ENCODE measurements at places on chromosomes 5 and 9.

DNA sequence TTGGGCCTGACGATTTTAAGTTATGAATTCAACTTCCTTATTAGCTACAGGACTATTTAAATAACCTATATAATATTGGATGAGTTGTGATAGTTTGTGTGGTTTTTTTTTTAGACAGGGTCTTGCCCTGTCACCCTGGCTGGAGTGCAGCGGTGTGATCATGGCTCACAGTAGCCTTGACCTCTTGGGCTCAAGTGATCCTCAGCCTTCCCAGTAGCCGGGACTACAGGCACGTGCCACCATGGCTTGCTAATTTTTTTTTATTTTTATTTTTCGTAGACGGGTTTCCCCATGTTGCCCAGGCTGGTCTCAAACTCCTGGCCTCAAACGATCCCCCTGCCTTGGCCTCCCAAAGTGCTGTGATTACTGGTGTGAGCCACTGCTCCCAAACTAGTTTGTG, 17.6 kb downstream of the SPZ1 start:
- no peak for DNase-seq

DNA sequence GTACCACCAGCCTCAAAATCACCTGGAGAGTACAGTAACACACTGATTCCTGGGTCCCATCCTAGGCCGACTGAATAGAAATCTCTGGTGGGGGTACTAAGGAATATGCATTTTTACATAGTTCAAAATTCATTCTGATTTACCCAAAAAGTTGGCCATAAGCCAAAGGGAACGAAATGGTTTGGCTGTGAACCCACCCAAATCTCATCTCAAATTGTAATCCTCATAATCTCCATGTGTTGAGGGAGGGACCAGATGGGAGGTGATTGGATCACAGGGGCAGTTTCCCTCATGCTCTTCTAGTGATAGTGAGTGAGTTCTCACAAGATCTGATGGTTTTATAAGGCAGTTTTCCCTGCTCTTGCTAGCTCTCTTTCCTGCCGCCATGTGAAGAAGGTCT, 31.1 kb downstream of the MEGF9 start:
- no peak for DNase-seq

- no peak for DNase-seq
Measured at GRCh38 chr5:175475248-175475647, 3.1 kb upstream of the SFXN1 start.

- DNase-seq = no peak
Measured at GRCh38 chr9:26158631-26159150, 480.4 kb upstream of the TUSC1 start.

- no peak for DNase-seq
Measured at GRCh38 chr9:85971731-85972130, 30.8 kb downstream of the NAA35 start.

- DNase-seq = no peak
Measured at GRCh38 chr5:2876183-2876582, 124.7 kb upstream of the IRX2 start.

DNA sequence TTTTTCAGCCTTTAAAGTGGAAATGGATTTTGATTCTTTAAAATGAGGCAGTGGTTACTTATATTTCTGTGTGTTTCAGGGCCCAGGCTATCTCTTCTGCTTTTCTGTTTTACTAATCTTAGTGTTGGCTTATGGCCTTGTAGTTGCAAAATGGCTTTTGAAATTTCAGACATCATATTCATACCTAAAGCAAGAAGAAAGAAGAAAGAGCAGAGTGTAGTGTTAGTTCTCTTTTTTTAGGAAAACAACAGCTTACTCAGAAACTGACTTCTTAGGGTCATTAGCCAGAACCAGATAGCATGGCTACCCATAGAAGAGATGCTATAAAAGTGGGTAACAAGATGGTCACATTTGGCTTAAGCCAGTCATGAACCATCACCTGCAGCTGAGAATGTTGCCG, 20.9 kb downstream of the ZBED3 start:
- no peak for DNase-seq

- DNase-seq = no peak
Measured at GRCh38 chr5:134138416-134139376, 24.2 kb downstream of the TCF7 start.

DNA sequence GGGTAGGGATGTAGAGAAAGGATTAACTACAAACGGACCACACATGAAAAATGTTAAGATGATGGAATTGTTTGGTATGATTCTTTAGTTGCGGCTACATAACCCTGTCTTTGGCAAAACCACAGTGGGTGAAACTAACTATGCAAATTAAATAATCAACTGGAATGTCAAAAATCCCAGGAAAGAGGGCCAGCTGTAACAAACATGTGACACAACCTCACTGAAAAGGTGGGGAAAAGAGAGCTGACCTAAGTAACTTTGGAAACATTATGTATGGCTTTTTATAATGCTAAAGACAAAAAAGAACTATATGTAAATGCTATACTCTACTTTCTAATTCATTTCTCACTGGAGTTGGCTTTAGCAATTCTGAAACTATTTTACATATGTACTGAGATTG, 252.0 kb downstream of the MRPS30 start:
- DNase-seq = no peak

DNA sequence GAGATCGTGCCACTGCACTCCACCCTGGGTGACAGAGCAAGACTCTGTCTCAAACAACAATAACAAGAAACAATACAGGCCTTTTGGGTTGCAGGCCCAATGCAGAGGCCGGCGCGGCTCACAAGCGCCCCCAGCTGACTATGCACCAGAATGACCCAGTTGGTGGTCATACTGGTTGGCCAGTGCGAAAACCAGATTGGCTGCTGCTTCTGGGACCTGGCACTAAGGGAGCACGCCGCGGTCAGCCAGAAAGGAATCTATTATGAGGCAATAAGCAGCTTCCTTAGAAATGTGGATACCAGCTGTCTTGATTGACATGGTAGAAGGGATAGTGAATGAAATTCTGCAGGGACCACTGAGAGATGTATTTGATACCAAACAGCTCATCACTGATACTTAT, 35.0 kb downstream of the RANBP17 start:
- no peak for DNase-seq

GRCh38 chr9:103430469-103430868, 435.3 kb downstream of the CYLC2 start:
- no peak for DNase-seq

DNA sequence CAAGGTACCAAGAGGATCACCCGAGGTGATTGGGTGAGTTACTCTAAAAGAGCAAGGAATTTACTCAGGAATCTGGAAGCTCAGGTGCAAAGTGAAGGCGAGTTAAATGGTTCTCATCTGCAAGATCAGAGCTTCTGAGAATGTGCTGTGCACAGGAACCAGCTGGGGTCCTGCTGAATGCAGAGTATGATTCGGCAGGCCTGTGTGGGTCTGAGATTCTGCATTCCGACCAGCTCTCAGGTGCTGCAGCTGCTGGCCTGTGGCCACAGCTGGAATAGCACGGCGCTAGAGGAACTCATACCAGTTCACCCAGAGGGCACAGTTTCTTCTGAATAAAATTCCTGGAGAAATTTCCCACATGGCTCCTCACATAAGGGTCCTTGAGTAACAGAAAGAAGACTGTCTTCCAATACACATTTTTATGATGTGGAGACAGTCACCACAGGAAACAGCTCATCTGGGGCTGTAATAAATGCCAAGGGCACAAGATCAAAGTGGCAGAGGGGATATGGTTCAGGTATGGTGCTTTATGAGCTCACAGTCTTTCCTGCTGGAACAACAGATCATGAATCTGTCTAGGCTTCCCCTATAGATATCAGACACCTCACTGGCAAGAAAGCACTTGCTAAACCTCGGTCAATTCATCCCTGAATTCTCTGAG, 83.9 kb downstream of the PTPN3 start:
- no peak for DNase-seq

- DNase-seq = no peak
Measured at GRCh38 chr5:59831326-59832010, 62.1 kb downstream of the PDE4D start.

DNA sequence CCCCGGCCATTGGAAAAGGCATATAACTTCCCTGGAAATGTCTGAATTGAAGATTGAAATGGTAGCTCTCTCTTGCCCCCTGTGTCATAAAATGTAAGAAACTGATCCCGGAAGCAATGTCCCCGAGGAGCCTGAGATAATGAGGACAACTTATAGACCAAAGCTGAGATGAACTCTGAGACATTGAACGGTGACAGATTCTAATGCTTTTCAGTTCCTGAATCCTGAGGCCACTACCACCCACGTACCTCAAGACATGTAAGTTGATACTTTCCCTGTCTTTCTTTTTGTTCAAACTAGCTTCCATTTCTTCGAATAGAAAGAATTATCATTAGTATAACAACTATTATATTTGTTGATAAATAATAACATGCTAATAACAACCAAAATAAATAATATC, 51.0 kb downstream of the KIF4B start:
- DNase-seq = no peak

DNA sequence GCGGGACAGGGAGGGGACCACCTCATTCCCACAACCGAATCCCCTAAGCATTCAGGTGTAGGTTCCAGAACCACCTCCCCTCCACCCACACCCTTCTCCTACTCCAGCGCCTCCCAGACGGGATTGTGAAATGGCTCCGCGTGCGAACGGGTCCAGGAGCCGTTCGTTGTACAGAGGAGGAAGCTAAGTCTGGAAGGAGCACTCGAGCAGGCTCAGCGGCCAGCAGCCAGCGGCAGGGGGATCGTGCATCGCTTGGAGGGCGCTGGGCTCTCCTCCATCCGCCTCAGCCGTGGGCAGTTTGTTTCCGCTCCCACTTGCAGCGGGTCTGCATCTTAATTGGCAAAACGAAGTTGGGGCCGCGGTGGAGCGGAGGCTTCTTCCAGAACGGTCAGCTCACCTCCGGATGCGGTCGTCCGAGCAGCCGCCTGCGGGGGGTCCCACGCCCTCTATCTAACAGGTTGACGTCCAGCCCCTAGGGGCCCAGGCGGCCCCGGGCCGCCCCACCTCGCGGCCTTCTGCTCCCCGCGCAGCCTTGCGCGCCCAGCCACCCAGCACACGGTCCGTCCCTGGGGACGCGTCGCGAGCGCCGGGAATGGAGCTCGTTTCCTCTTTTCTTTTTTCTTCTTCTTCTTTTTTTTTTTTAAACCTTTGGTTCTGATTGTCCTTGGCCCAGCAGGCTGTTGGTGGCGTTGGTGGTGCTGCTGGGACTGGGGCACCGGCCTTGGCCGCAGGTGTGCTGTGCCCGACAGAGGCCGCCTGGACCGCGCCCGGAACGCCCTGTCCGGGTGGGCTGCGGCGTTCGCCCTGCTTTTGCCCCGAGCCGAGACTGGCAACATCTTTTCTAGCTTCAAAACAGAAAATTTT, 3.9 kb upstream of the BARX1 start:
- no peak for DNase-seq

- no peak for DNase-seq
Measured at GRCh38 chr5:75072061-75072460, 19.7 kb upstream of the GCNT4 start.

- DNase-seq = no peak
Measured at GRCh38 chr5:159340511-159340910, 10.2 kb upstream of the IL12B start.

GRCh38 chr5:170131235-170131634, 25.5 kb downstream of the FOXI1 start:
- DNase-seq = no peak

DNA sequence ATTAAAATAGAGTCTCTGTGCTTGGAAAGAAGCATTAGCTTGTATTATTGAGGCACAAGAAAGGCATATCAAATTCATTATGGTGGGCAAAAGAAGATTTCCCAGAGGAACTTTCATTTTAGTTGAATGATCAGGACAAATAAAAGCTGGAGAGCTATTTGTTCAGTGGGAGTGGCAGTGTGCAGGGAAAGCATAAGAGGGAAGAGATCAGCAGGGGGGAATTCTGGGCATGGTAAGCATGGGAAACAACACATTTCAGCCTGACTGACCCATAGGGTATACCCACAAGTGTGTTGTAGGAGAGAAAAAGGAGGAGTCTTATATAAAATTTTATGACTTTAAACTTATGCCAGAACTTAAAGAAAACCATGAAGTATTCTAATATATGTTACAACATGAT, 167.7 kb upstream of the RASA1 start:
- DNase-seq = peak; percentile 44

DNA sequence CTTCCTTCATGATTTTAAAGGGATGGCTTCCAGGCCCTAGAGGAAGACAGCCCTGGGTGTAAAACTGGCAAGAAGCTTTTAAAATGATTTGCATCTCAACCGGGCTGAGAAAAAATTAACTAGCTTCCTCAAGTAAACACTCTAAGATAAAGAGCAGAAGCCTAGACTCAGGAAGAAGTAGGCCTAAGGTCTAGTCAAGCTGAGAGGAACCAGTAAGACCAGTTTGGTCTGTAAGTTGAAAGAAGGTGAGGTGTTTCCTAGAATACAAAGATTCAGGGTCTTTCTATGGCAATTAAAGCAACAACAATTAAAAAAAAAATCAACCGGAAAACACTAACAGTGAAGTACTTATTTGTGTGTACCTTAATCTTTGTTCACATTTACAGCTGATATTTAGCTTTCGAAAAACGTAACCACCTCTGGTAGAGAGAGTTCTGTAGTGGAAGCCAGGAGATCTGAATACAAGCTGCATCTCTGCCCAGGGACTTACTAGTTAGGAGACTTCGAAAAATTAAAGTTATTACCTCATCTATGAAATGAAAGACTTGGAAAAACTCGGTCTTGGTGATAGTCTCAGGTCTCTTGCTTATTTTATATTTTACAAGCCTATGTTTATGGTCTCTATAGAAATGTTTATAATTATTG, 75.7 kb downstream of the TUSC1 start:
- DNase-seq = no peak

DNA sequence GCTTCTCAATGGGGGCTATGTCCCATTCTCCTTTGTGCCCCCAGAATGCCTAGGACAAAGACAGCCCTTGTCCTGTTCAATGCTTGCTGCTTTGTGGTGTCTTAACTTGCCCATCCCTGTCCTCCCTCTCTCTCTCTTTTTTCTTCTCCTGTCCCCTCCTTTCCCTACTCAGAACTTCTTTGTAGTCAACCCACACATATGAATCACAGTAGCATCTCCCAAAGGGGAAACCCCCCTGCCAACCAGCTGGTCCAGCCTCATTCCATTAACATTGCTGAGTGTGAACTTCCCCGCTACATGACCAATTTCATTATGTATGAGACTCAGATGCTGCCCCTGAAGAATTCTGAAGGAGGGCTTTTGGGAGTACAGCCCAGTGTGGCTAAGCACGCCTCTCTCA, 408.3 kb downstream of the ENC1 start:
- DNase-seq = no peak

- no peak for DNase-seq
Measured at GRCh38 chr5:149887622-149888183, 56.9 kb downstream of the PDE6A start.

DNA sequence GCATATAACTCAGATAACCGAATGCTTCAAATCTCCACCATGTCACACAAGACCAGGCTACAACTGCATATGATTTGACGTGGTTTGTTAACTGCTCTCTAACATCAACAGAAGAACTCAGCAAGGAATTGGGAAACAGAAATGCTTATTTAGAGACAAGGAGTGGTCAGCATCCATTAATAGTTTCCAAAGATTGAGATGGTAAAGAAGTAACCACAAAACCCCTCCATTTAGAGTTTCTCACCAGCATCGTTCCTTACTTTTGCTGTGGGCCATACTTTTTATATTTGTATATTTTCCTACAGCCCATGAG, 25.2 kb downstream of the DPYSL3 start:
- DNase-seq = no peak

Data from NCI-H1417 (cell line).